ENCODE measurements at places on chromosomes 11 and 22. TPM values are rescaled to one million over a fixed set of nuclear protein-coding genes. Genes with fewer than 3 reads are reported as not detected.

- no peak for DNase-seq
Observed at GRCh38 chr11:11411401-11411985, 58.4 kb upstream of the CSNK2A3 start.

Gene SYT13
- total RNA-seq = 0.36 TPM

DNA sequence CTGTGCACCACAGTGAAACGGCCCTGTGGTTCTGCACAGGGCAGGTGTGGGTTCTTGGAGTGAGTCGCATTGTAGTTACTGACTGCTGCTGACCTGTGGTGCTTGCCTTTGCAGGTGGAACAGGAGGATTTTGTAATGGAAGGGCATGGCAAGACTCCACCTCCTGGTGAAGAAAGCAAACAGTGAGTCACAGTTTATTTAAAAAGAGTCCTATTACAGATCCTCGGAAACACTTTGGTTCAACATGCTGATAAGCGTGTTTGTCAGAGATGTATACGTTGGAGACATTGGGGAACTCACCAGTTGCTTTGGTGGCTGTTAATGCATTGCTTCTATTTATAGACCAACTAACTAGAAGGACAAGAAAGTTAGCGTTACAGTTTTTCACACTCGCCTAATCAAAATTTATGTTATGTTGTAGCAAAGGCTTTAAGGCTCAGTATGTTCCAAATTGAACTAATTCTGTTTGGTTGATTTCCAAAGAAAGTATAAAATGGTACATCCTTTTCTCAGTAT is 21.7 kb upstream of the TNRC6B start:
- no peak for DNase-seq

DNA sequence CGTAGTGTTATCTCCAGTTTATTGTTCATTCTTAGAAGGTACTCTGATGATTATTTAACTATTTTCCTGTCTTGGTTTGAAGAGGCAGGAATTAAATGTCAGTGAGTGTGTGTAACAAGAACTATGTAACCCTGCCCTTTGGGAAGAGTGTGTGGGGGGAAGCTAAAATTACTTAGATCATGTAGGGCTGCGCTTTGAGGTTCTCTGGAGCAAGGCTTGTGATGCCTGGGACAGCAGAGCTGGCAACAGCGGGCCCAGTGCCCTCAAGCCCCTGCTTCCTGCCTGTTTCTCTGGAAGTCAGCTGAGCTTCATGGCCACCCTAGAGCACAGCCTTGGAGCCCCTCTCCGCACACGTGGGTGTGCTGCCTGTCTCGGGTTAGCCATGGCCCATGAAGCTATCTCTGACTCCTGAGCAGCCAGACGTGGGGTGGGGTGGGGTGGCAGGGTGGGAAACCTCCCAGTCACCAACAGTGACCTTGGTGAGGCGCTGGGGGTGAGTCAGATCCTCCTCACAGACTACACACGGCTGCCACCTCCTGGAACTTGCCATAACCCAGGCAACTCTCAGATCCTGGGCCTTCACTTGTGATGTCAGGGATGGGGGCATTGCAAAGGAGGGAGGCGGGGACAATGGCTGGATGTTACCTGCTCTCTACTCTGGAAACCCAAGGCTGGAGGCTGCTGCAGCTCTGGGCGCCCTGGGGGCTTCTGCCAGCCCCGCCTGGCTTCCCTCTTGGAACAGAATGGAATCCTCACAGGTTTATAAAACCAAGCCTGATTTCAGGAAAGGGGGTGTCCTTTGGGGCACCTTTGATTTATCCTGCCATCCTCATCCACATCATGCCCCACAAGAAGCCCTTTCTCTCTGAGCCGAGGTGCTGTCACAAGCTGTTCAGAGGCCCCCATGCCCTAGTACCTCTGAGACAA is 88.6 kb downstream of the SNX19 start:
- DNase-seq = peak; percentile 81

All from aorta (tissue), 5 donors.